ENCODE measurements at places on chromosomes 1 and 21. TPM values are rescaled to one million over a fixed set of nuclear protein-coding genes. Genes with fewer than 3 reads are reported as not detected.

GRCh38 chr1:65812065-65812464 lies 19.4 kb downstream of the PDE4B start:
- no peak overlapping the region for H3K4me3 ChIP-seq
- no peaks in the 10 kb centered on the region for H3K36me3 ChIP-seq
- H3K4me1 ChIP-seq = peaks cover 6% of the 10 kb centered on the region
- H3K27ac ChIP-seq = peak overlapping the region; percentile 48
- DNase-seq = no peak

- peaks cover 5% of the 10 kb centered on the region for H3K4me1 ChIP-seq
- H3K27ac ChIP-seq = no peak overlapping the region
- no peaks in the 10 kb centered on the region for H3K27me3 ChIP-seq
- H3K4me3 ChIP-seq = no peak overlapping the region
- H3K36me3 ChIP-seq = peaks cover 11% of the 10 kb centered on the region
Measured at GRCh38 chr1:89711140-89711778, 78.3 kb downstream of the LRRC8C start.

GRCh38 chr1:200671235-200671786 lies 1.6 kb upstream of the DDX59 start:
- H3K27me3 ChIP-seq = no peaks in the 10 kb centered on the region
- no peak overlapping the region for H3K4me3 ChIP-seq
- H3K36me3 ChIP-seq = no peaks in the 10 kb centered on the region
- peak overlapping the region; percentile 100 for H3K27ac ChIP-seq
- no peak for DNase-seq
- H3K4me1 ChIP-seq = peaks cover 21% of the 10 kb centered on the region

DNA sequence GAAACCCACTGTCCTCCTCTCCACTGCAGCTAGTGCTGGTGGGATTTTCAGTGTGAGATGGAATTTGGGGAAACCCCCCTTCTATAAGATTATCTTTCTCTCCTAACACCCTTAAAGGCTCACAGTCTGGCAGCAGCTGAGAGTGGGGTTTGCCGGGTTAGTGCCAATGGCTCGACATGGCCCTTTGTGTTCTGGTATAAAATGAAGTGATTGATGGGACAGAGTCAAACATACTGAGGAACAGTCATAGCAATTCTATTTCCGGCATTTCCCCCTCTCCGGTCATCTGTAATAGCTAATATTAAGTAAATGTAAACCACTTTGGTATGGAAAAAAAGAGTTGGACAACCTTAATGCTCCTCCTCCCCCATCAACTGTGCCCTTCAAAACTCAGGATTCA lies 37.6 kb downstream of the TFF3 start:
- DNase-seq = no peak
- no peaks in the 10 kb centered on the region for H3K27me3 ChIP-seq

The CD53 gene
- total RNA-seq = 171 TPM

DNA sequence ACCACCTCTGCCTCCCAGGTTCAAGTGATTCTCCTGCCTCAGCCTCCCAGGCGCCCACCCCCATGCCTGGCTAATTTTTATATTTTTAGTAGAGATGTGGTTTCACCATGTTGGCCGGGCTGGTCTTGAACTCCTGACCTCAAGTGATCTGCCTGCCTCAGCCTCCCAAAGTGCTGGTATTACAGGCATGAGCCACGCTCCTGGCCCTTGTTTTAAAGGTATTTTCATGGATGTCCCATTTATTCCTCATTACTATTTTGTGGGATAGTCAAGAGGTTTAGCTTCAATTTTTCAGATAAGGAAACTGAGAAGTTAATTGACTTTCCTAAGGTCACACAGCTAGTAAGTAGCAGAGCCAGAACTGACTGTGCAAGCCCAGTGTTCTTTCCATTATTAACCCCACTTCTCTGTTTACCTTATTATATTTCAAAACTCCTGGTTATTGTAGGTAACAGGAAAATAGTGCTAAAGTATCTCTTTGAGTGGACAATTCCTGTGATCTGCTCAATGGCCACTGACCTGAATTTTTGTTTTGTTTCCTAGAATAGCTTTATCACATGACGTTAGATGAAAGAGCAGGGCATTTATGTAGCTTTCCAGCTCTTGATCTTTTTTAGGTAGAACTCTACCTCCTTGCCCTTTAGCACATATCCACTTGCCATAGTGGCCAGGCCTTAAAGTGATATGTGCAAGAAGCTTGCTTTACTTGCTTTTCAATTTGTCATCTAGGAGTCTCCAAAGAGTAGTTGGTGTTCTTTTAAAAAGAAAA lies 13.6 kb downstream of the ZYG11B start:
- H3K36me3 ChIP-seq = no peaks in the 10 kb centered on the region
- H3K27me3 ChIP-seq = no peaks in the 10 kb centered on the region
- peaks cover 21% of the 10 kb centered on the region for H3K4me1 ChIP-seq
- H3K27ac ChIP-seq = no peak overlapping the region
- no peak for DNase-seq
- no peak overlapping the region for H3K4me3 ChIP-seq

DNA sequence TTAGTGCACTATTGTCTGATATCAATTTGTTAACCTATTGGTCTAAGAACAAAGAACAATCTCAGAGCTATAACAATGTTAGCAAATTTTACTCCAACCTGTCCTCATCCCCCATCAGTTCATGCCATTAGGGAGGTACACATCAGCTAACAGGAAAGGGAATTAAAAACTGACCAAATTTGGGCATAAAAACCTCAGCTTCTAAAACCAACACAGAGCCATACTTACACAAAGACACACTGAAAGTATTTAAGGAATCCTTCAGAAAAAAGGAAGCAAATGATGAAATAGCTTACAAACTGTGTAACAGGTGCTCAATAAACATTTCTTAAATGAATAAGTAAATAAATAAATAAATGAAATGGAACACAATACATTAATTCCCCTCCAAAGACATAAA lies 89.2 kb downstream of the TTLL7 start:
- H3K4me1 ChIP-seq = peaks cover 4% of the 10 kb centered on the region
- no peaks in the 10 kb centered on the region for H3K36me3 ChIP-seq
- no peak overlapping the region for H3K27ac ChIP-seq
- no peak overlapping the region for H3K4me3 ChIP-seq
- no peaks in the 10 kb centered on the region for H3K27me3 ChIP-seq

GRCh38 chr1:8987881-8988617 lies 38.2 kb downstream of the SLC2A7 start:
- no peaks in the 10 kb centered on the region for H3K27me3 ChIP-seq
- peak overlapping the region; percentile 6 for H3K27ac ChIP-seq
- no peak overlapping the region for H3K4me3 ChIP-seq
- no peaks in the 10 kb centered on the region for H3K36me3 ChIP-seq
- peaks cover 13% of the 10 kb centered on the region for H3K4me1 ChIP-seq
- peak; percentile 74 for DNase-seq

The LRRC40 gene
- total RNA-seq = 10.3 TPM

The MAP3K7CL gene
- total RNA-seq = 7.6 TPM
